ENCODE measurements at places on chromosomes 16 and 17. TPM values are rescaled to one million over a fixed set of nuclear protein-coding genes. Genes with fewer than 3 reads are reported as not detected.

DNA sequence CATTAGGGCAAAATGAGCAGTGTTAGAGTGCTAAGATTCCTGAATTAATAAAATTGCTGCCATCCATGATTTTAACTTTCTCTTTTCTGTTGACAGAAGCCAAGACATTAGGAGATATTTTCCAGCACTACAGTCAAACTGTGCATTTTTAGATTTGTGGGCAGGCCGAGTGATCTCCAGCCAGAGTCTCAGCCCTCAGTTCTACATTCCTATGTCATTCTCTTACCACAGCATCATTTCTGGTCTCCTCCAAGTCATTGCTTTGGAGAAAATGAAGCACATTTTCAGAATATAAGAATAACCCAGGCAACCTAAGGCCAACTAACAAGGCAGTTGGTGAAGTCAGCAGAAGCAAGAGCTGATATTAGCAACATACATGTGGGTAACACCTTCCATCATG is 74.6 kb upstream of the NUDT7 start:
- no peak for DNase-seq

DNA sequence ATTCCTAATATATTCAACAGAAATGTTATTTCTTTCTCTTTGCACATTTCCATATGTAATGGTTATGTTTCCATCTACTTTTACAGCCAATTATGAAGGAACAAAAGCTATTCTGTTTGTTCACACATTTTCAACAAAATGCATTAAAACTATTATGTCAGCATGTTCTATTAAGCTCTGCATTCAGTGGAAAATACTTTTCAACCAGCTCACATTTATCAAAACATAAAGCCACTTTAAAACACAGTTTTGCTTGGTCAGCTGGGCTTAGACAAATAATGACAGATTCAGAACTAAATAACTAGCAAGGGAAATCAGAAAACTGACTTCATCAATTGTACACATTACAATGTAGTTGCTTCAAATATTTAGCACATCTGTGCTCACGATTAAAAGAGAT is 6.9 kb downstream of the SALL1 start:
- DNase-seq = no peak

GRCh38 chr16:89200124-89200849 is at the start of gene SLC22A31:
TSS of gene SLC22A31 (minus strand) at chr16:89200537. CDS start at chr16:89200501, 36 bp downstream.
- DNase-seq = no peak

GRCh38 chr17:41919840-41920579 is 1.3 kb upstream of the ACLY start:
- no peak for DNase-seq

C17orf100 gene
- total RNA-seq = 1.1 TPM

DNA sequence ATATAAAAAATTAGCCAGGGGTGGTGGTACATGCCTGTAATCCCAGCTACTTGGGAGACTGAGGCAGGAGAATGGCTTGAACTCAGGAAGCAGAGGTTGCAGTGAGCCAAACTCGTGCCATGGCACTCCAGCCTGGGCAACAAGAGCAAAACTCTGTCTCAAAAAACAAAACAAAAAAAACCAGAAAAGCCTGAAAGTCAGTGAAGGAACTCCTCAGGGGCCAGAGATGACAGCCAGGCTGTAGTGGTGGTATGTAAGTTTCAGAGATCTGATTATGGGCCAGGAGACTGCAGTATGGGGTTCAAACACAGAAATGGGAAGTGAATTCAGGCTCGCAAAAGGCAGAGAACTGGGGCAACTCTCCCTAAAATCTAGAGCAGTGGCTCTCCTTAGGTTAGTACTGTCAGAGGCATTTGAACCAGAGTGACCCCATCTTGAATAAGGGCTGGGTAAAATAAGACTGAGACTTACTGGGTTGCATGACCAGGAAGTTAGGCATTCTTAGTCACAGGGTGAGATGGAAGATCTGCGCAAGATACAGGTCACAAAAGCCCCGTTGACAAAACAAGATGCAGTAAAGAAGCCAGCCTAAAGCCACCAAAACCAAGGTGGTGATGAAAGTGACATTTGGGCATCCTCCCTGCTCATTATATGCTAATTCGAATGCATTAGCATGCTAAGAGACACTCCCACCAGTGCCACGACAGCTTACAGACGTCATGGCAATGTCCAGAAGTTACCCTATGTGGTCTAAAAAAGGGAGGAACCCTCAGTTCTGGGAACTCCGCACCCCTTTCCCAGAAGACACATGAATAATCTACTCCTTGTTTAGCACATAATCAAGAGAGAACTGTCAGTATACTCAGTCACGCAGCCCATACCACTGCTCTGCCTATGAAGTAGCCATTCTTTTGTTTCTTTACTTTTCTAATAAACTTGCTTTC is 120.2 kb upstream of the XYLT1 start:
- peak; percentile 77 for DNase-seq

GRCh38 chr17:63542942-63543821 is 7.1 kb upstream of the DCAF7 start:
- no peak for DNase-seq

DNA sequence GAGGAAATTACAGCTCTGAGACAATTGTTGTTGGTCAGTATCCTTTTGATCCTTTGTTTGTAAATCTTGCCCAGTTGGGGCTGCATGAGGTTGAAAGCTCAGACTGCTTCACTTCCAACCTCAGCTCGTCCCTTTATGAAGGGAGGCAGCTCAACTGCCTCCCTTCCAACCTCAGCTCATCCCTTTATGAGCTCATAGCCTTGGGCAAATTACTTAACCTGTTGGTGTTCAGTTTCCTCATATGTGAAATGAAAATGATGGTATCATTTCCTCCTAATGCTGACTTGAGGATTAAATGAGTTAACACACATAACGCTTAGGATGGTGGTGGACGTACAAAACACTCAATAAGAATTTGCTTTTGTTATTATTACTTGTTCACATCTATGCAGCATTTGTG is 265.1 kb downstream of the CDH13 start:
- no peak for DNase-seq

DNA sequence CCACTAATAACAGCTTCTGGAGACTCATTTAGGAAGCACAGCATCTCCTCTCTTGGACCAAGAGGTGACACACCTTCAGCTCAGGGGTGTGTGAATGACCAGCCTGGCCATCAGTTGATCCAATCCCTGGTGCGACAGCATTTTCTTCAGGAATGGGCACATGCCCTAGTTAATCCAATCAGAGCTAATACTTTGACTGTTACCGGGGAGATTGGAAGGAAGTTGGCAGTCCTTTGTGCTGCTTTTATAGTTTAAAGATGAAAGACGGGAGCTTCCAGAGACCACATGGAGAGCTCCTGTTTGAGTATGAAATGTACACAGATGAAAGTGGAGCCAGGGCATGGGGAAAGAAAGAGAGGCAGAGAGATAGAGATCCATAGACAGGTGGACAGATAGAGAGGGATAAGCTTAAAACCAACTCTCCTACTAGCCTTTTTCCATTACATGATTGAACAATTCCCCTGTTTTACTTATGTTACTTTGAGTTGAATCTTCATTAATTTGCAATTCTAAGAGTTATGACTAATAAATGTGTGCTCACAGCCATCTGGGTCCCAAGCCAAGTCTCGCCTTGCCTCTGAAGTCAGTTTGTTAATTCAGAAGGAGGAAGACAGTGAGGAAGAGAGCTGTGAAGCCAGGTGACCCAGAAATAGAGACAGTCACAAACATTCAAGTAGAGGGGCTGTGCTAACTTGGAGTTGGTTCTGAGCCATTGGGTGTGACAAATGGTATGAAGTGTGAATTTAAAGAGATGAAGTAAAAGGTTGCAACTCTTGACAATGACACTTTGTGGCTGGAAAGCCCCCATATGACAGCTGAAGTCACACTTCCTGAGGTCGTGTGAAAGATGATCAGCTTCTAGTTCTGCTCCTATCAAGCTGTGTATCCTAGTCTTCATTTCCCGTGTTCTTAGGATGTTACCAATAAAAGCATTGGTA is 120.0 kb upstream of the GOT2 start:
- no peak for DNase-seq

DNA sequence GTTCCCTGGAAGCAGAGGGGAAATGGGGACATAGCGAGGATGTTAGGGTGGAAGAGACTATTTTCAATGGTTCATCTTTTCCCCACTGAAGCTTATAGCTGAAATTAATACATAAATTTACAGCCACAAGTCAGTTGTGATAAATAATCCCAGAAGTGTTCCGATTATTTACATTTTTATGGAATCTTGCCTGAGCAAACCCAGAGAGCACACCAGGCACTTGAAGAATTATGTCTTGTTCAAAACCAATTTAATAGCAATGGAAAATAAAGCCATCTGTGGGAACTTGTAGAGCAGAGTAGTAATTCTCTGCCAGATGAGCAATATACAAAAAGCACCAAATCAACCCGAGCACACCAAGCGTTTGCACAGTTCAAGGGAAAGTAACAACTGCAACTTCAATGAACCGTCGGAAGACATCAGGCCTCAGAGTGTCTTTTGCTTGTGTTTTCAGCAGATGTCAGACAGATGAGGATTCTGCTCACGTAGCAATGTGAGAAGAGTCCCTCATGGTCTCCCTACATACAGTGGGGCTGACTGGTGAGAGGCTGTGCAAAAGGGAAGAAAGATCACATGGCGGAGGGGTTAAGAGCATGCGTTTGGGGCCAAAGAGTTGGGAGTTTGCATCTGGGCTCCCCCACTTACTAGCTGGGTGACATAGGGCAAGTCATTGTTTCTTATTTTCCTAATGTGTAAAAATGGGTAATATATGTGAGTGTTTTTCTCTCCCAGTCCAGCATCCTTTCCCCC is 148.7 kb upstream of the HS3ST2 start:
- no peak for DNase-seq

DNA sequence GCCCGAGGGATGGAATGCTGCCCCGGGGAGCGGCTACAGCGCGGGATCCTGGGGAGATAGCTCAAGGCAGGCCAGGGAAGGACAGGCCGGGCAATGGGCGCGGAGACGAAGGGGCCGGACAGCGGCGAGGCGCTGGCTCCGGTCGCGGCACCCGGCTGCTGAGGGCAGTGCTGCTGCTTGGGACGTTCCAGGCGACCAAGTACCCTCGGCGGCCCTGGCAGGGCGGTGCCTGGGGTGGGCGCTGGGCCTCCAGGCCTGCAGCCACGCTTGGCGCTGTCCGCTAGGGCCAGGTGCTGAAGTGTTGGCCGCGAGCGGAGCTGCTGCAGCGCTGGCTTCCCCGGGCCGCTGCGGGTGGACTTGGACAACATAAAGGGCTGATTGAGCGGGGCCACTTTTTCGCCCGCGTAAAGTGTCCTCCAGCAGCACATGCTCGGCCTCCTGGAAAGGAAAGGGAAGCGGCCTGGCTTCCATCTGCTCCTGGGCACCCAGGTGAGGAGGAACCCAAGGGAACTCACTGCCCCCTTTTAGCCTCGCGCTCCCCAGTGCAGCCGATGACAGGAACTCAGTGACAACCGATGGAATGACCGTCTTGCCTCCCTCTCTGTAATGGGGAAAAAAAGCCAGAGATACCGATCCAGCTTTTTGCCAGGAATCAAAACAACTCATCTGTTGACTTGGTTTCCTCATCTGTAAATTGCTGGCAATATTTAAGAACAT is 23.7 kb downstream of the CLEC3A start:
- peak; percentile 55 for DNase-seq

- DNase-seq = no peak
These were observed 44.4 kb downstream of the YPEL2 start for GRCh38 chr17:59375857-59376256.

DNA sequence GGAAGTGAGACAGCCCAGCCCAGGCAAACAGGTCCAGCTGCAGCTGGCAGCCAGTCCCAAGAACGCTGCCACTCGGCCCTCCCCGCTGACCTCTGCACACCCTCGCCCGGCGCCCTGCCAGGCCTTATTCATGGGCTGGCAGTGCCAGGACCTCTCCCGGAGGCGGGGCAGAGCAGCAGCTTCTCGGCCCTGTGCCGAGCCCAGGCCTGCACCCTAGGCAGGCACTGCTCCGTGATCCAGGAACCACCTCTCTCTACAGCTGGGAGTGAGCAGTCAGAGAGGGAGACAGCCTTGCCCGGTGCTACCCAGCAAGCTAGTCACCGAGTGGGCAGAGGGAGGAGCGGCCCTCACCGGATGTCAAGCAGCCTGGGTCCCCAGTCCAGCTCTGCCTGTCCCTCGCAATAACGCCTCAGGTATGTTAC is 79.9 kb upstream of the CBX4 start:
- DNase-seq = no peak

- peak; percentile 45 for DNase-seq
These were observed 40.8 kb downstream of the METRNL start for GRCh38 chr17:83119987-83120864.

GRCh38 chr17:56983366-56983765 is 5.4 kb downstream of the SCPEP1 start:
- no peak for DNase-seq

PHF23 gene
- total RNA-seq = 53.1 TPM

DNA sequence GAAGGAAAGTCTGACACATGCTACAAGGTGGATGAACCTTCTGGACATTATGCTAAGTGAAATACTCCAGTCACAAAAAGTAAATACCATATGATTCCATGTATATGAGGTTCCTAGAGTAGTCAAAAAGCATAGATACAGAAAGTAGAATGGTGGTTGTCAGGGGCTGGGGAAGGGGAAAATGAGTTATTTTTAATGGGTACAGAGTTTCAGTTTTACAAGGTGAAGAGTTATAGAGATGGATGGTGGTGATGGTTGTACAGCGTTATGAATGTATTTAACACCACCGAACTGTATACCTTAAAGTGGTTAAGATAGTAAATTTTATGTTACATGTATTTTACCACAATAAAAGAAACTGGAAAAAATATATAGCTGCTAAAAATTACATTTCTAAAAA is 17.9 kb downstream of the RAD51D start:
- no peak for DNase-seq

GRCh38 chr16:9595393-9595792 is 503.9 kb downstream of the HAPSTR1 start:
- no peak for DNase-seq

ABCA6 gene
- total RNA-seq = 0.13 TPM

DNA sequence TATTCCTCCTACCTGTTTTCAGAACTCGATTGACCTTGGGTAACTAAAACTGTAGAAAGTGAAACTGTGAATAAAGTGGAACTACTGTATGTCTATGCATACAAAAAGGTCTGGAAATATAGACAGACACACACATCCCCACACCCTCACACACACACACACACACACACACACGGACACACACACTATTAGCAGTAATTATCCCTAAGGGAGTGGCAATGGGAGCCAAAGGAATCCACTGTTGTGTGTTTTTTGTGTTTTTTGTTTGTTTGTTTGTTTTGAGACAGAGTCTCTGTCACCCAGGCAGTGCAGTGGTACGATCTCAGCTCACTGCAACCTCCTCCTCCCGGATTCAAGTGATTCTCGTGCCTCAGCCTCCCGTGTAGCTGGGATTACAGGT is 26.6 kb upstream of the SRCIN1 start:
- no peak for DNase-seq
